ENCODE measurements at places on chromosomes 1 and 21.

DNA sequence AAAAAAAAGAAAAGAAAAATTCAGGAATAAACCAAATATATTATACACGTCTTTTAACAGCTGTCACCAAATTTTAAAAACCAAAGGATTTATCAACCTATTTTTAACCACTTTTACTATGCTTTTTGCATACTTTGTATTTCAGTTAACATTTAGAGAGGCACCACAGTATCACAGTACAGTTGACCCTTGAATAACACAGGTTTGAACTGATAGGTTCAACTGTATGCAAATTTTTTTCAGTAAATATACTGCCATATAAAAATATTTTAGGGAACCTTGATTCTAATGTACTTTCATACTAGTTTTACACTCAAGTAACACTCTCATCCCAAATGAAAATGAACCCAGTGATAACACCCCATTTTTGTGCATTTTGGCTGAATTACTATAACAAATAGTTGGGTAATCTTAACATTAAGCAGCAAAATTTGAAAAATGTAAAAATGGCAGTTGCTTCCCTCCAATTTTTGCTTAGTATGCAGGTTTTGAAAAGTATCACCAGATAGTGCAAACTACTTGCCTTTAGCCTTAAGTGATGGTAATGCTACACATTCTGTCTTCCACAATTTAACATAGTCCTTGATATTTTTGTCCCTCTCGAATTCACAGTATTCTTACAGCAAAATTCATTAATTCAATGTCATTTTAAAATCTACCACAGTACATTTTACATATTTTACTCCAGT, 10.8 kb upstream of the ADCY10 start:
- DNase-seq, result no peak

GRCh38 chr1:106613861-106614260, 442.6 kb upstream of the PRMT6 start:
- DNase-seq, result no peak

DNA sequence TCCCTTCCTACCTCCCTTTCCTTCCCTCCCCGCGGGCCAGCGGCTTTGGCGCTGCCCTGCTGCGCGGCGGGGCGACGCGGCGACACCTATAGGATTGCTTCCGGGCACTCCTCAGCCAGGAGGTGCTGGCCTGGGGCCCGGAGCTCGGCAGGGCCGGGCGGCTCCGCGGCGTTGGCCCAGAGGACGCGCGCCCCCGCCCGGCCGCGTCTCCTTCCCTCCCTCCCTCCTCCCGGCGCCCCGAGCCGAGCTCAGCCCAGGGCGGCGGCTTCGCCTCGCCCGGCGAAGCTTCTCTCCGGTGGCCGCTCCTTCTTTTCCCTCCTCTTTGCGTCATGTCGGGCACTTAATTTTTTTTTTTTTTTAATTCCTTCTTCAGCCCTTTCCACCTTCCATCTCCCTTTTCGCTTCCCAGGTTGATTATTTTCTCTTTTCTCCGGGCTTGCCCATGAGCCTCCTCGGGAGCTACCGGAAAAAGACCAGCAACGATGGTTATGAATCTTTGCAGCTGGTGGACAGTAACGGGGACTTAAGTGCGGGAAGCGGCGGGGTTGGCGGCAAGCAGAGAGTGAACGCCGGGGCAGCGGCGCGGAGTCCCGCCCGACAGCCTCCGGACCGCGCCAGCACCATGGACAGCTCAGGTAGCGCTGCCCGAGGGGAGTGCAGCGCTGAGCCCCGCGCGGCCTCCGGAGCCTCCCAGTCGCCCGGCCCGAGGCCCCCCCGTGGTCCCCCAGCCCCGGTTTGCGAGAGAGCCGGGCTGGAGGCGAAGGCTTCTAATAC, at the start of gene DNAJC6:
Gene DNAJC6 (plus strand): TSS at position 240 of the 774 bp plus-strand sequence. CDS start 203 bp downstream, at position 443.
- peak; percentile 54 for DNase-seq

- DNase-seq, result no peak
These were observed 586.3 kb downstream of the PLA2G4A start for GRCh38 chr1:187415065-187415464.

DNA sequence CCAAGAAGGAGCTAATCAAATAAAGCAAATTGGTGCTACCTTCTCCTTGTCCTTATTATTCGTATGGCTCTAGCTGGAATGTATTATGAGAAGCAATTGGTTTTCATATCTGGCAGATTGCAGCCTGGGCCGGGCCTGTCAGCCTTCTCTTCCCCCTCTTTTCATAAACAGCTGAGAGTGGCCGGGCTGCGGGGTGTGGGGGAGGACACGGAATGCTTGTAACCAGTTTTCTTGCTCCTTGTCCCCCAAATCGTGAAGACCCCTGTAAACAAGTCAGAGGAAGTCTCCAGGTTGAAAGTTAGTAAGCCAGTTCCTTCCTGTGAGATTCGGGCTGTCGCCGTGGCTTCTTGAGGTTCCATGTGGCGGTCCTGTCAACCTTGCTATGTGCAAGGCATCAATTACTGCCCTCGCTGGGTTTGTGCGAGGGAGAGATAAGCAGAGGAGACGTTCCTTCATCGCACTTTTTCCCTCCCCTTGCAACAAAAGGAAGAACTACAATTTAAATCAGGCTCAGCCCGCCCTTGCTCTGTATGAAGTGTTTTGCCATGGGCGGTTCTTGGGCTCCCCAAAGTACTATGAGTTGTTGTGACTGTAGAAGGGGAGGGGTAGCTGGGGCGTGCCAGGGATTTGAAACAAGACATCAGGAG, 450.7 kb downstream of the CAMTA1 start:
- no peak for DNase-seq

GRCh38 chr1:170483051-170483450, 48.9 kb upstream of the GORAB start:
- no peak for DNase-seq

DNA sequence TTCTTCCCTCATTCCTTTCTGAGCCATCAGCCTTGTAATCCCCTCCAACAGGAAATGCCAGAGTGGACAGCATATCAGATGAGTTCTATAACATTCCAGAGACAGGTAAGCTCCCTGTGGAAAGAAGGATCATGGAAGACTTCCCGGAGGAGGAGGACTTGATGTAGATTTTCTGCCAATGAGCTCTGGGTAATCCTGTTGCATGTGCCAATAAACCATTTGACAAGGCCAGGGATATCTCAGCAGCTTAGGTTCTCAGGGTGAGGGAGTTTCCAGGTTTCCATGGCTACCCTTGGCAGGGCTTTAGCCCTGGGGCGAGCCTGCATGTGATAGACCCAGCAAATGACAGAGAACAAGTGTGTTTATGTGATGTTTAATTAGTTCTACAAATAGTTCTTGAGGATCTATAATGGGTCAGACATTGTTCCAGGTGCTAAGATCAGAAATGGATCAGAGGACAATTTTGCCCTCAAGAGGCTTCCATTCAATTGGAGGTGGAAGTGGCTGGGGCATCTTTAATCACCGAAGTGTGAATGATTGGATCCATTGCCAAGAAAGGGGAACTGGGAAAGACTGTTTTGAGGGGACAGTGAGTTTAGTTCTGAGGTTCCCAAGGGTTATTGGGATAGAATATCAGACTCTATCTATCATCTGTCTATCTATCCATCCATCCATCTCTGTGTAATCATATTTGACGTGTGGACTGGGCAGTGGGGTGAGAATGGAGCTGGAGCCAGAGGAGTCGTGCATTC, 6.9 kb downstream of the PLA2G5 start:
- DNase-seq, result no peak

DNA sequence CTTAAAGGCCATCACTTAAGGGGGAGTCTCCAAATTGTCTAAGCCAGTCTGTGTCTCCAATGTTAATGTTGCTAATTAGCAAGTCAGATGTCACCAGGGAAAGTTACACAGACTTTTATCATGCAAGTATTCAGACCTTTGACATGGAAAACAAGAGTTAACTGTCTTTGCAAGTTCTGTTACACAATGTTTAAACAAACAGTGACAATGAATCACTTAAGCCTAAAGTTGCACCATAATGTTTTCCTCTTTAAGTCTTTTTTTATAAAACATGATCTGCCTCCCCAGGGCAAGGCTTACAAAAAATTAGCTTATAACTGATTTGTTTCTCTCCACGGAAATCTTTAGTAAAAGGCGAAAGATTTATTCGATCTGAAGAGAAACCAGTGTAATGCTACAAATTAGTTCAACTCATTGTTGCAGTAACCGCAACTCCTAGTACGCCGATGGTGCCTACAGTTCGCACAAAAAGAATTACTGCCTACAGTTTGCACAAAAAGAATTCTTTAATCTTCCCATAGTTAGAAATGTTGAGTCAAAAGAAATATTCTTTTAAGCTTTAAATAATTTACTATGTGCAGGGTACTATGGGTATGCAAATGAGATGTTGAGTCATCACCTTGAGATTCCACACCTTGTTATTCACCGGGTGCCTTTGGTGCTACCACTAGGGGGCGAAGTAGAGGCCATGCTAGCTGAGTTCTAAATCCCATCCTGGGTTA, 45.3 kb downstream of the HHAT start:
- DNase-seq, result peak; percentile 76

DNA sequence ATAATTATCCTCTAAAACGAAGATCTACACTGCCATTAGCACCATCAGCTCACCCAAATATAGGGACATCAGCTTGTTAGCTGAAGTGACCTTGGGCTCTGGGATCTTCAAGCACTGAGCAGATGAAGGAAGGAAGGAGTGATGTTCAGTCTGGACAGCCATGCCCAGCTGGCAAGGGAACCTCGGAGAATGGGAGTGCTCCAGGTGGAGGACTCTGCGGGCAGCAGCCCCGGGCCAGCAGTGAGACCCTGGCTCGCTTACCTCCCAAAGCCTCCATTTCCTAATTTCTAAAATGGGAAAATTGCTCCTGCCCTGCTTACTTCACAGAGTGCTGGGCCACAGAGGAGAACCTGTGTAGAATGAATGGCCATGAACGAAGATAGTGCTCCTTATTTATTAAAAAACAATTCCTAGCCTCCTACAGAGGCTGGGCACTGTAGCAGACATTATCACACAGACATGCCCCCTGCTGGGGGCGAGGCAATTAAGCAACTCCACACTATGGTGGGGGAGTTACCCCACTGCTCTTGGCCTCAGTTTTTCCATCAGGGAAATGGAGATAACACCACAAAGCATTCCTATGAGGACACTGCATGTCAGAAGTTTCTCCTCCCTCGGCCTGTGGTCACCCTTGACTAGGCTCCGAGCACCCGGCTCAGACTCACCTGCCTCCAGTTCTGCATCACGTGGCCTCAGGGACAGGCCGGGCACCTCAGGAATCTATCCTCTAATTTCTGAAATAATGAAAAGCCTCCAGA, 117.6 kb downstream of the KCNN3 start:
- DNase-seq, result peak; percentile 31

DNA sequence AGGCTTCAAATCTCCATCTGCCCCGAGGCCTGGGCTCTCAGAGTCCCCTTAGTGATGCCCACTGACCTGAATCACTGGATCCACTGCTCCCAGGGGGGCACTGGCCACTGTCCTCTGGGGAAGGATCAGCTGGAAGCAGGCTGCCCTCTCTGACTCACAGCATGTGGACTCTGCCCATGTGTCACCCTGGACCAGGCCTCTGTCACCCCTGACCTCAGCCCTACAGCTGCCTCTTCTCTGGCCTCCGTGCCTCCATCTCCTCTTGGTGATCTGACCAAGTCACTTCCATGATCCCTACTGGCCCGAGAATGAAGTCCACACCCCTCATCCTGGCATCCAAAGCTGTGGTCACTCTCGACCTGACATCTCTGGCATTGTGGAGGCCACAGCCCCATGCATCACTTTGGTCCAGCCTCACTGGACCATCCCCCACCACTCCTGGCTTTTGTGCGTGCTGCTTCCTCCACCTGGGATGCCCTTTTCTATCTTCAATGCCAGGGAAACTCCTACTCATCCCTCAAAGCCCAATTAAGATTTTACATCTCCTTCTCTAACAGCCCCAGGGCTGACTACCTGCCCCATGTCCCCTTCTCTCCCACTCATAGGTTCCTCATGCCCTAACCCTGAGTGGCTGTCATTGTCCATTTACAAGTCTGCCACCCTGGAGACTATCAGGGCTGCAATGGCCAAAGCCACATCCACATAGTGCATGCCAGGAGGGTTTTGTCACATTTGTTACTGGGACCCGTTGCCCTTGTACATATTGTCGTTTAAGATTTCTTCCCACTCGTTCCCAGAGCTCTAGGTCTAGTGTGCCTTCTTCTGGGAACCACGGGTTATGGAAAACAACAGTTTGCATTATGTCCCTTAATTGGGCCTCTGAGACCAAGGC, 685.0 kb downstream of the MATN1 start:
- no peak for DNase-seq

DNA sequence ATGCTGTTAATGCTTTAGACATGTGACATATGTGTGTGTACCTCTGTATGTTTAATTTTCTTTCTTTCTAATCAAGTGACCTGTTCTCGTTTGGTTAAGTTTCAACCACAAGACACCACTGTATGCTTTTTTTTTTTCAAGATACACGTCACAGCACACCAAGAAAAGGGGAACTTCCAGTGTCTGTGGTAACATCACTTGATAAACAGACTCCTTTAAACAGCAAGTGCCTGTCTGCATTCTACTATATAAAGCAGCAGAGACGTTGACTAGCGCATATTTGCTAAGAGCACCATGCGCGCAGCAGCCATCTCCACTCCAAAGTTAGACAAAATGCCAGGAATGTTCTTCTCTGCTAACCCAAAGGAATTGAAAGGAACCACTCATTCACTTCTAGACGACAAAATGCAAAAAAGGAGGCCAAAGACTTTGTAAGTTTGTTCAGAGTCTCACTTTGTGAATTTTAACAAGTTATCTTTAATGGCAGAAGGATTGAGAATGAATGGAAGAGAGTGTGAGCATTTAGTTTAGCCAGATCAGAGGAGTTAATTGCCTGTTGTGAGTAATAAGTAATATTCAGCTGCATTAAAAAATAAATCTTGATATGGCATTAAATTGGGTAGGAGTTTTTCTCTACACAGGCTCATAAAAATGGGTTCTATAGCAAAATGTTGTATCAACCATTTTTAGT, at the start of gene RGS1:
Gene RGS1 (plus strand): TSS at position 275 of the 691 bp plus-strand sequence. CDS start 20 bp downstream, at position 295.
- DNase-seq, result peak; percentile 34

DNA sequence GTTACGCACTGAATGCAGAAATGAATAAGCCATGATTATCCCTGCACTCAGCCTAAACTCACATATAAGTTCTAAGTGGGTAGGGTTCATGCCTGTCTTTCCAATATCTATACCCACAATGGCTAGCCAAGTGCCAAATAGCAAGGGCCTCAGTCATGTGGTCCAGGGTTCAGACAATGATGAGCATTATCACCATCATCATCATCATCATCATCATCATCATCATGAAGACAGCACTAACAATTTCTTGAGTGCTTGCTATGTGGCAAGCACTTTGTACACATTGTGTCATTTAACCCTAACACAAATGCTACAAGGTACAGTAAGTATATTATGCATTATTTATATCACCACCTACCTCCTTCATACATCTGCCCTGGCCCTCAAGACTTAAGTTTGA, 500.0 kb downstream of the AGBL4 start:
- DNase-seq, result no peak

DNA sequence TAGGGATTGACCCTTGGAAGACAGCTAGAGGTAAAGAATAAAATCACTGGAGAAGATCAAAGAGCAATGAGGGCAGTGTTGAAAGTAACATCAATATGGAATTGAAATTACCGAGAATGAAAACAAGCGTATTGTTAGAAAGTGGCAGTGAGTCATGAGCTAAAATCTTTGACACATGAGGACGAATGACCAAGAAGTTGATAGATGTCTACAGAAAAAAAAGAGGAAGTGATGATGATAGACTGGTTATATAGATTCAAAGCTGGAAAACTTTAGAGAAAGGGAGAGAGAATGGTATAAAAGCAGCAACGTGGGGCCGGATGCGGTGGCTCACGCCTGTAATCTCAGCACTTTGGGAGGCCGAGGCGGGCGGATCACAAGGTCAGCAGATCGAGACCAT, 12.5 kb upstream of the DNM3 start:
- DNase-seq, result no peak

Measured in stimulated activated CD4-positive, alpha-beta T cell treated with anti-CD3 and anti-CD28 coated beads, Interleukin-2, amount 100 ng/mL, for 24 hours (primary cell).